ENCODE measurements at places on chromosomes 1 and 21.

GRCh38 chr1:212952641-212952976 lies 2.3 kb downstream of the VASH2 start:
- no peak for DNase-seq

- DNase-seq = no peak
Measured at GRCh38 chr1:37288900-37289299, 185.5 kb upstream of the ZC3H12A start.

DNA sequence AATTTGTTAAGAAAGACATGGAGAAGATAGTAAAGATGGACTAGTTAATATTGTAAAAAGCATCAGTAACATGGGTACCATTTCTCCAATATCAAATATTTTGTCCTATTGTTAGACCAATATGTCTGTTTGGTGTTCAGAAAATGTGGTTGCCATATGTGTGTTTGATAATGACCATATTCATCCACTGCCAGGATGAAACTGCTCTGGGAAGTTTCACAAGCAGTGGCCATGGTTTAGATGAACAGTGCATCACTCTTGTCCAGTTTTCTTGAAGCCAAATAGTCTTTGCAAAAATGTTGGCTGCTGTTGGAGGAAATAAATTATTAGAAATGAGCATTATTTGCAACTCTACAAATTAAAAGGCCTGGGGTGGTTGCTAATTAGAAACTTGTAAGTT lies 333.8 kb downstream of the NUF2 start:
- no peak for DNase-seq

- no peak for DNase-seq
Measured at GRCh38 chr1:91166106-91166712, 144.4 kb upstream of the ZNF644 start.

DNA sequence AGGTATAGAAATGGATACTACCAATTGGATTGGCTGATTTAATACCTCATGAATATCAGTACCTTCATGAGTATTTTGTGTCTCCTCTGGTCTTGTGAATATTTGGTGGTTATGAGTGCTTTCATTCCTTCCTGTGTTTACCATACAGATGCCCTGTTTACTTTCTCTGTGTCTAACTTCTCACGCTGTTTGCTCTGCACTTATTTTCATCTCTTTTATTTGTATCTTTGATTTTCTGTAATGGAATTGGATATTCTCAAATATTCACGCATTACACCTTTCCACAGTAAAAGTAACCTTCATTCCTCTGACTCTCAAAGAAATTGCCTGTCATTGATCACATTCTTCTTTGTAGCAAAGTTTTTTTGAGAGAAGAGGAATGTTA lies 16.8 kb downstream of the CNST start:
- no peak for DNase-seq

DNA sequence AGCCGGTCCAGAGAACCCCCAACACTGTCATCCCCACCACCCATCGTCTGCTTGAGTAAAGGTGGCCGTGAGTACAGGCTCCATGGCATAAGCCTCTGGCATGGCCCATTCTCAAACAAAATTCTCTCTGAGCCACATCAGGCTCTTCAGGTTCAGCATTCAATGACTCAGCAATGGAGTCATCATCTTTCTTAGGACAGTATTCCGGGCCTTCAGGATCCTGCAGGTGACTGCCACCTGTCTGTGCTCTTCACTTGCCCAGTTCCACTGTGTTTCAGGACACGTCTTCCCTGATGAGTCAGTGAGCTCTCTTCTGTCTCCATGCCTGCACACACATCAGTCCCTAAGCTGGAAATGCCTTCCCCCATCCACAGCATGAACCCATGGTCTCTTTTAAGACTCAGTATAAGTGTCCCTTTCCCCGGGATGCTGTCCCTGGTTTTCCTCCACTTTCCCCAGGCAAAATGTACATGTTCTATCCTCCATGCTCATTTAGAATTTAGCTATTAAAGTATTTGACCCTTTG lies 81.1 kb upstream of the FGGY start:
- no peak for DNase-seq
